ENCODE measurements at places on chromosomes 11 and 22.

- DNase-seq = no peak
Measured at GRCh38 chr11:119912229-119912628, 183.2 kb upstream of the NECTIN1 start.

GRCh38 chr11:32006799-32007388, 84.0 kb upstream of the RCN1 start:
- no peak for DNase-seq

GRCh38 chr11:60098508-60098907, 10.0 kb downstream of the MS4A2 start:
- no peak for DNase-seq

DNA sequence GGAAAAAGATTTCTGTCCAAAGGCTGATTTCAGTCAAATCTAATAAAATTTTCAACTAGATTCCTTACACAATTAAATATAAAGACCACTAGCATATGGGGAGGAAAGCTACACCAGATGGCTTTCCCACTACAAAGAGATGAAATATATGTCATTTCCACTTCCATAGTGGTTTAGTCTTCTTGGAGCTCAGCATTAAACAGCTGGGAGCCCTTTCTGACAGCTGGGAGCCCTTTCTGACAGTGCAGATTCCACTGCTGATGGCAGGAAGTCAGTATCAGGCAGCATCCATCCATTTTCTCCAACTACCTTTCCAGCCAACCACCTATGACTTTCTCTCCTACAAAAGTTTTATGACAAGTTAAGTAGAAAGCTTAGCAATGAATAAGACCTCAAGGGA, 177.9 kb downstream of the RRAS2 start:
- no peak for DNase-seq

DNA sequence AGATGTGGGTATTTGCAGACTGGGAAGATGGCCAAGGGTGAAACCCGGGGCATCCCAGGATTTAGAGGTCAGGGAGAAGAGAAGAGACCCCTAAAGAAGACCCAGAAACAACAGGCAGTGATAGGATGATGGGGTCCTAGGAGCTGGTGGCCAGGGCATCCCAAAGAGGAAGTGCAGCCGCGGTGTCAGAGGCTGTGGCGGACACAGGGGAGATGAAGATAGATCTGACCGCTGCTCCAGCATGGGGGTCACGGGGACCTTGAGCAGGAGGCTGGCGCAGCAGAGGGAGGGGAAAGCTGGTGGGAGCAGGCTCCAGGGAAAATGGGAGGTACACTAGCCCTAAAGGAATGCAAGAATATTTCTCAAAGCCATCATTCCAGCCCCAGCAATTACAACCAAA, 47.3 kb downstream of the CTTN start:
- DNase-seq = no peak

DNA sequence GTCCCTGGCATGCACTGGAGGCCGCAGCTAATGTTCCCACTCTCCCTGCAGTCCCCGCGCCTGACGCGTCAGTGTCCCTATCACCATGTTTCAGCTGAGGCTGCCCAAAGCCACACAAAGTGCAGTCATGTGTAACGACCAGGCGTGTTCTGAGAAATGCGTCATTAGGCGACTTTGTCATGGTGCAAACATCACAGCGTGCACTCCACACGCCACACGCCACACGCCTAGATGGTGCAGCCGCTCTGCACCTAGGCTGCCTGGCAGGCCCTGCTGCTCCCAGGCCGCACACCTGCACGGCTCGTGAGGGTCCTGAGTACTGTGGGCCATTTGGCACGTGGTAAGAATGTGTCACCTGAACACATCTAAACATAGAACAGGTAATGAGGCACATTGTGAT, 2.4 kb downstream of the CRELD2 start:
- no peak for DNase-seq

GRCh38 chr22:27105142-27106025, 448.0 kb downstream of the MIAT start:
- DNase-seq = no peak

- DNase-seq = no peak
Measured at GRCh38 chr11:94059065-94059464, 37.9 kb downstream of the HEPHL1 start.

DNA sequence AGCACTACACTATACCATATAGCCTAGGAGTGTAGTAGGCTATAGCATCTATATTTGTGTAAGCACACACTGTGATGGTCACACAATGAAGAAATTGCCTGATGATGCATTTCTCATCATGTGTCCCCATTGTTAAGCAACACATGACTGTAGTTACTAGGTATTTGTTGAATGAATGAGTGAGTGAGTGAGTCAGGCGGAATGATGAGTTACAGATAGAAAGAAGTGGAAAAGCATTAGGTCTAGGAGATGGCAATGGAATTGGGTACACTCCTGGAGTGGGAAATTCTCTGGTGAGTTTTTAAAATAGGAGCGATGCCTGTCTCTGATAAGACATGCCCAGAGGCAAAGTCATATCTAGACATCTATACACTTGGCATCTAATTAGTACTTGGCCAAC, 160.5 kb upstream of the TBCEL start:
- no peak for DNase-seq

DNA sequence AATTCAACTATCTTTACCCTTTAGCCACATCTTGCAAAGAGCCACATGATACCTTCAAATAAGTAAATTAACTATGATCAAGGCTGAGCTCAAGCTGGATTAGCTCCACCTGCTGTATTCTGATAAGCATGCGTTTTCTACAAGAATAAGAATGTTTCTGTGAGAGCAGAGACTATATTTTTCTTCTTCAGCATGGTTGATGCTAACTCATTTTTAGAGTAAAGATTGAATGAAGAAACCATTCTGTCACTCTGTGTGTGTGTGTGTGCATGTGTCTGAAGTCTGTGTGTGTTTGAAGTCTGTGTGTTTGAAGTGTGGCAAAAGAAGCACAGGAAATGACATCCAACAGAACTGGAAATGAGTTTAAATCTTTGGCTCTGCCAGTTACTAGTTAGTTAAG, 12.0 kb upstream of the LAYN start:
- no peak for DNase-seq

- no peak for DNase-seq
Measured at GRCh38 chr22:27387561-27387960, 414.0 kb downstream of the MN1 start.

DNA sequence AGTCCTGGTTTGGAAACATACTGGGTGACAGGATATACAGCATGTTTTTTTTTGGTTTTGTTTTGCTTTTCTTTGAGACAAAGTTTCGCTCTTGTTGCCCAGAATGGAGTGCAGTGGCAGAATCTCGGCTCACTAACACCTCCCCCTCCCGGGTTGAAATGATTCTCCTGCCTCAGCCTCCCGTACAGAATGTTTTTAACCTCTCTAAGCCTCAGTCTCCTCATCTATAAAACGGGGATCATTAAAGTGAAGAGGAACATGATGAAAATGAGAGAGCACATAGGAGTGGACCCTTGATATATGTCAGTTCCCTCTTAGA, 28.1 kb upstream of the SCARF2 start:
- no peak for DNase-seq

DNA sequence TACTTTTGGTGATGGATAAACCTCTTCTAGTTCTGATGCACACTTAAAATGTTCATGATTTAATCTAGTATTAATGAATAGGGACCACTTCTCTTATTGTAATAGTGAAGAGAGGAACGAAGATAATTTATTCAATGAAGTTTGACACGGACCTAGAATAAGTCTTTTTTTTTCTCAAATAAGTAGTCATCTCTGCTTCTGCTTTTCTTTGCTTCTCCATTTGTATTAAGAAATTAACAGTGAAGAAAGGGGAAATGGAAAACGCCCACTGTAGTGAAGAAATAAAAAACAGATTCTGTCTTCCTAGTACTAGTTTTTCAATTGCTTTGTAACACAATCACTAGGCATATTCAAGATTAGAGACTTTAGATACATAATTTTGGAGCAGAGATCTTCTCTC, 73.0 kb downstream of the CD44 start:
- DNase-seq = no peak

DNA sequence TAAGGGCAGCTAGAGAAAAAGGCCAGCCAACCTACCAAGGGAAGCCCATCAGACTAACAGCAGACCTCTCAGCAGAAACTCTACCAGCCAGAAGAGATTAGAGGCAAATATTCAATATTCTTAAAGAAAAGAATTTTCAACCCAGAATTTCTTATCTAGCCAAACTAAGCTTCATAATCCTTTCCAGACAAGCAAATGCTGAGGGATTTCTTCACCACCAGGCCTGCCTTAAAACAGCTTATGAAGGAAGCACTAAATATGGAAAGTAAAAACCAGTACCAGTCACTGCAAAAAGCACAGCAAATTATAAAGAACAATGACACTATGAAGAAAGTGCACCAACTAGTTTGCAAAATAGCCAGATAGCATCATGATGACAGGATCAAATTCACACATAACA, 30.6 kb upstream of the CASP12 start:
- no peak for DNase-seq

DNA sequence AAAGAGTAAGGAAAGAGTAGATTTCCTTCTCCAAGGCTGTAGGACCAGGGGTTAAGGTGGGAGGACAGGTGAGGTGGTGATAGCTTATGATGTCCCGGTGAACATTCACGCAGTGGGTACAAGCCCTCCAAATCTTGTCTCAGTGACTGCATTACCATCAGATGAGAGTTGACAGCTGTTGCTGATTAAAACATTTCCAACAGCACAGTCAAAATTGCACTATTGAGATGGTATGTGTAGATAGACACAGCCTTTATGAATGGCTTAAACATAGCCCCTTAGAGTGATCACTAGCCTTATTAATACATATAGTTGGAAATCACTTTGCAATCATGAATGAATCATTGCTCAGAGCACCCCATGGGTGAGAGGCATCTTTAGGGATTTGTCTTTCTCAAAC, 7.3 kb downstream of the NELL1 start:
- DNase-seq = no peak

DNA sequence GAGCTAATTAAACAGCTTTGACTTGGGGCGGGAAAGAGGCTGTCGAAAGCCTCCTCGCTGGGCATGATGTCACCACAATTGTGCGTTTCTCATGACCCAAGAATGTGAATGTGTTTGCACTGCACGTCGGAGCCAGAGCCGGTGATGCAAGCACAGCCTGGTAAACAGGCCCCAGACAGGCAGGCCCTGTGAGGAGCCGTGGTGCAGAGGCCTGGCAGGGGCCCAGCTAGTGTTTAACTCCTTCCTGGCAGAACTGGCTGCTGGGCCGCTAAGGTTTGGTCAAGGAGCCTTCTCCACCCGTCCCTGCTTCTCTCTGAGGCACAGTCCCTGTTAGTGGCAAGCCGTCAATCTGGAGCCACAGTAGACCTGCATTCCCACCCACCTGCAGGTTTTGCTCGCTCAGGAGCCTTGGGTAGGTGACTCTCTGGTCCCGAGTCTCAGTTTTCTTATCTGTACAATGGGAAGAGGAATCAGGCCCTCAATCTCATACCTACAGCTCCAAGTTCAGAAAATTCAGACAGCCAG, 25.4 kb upstream of the SMTN start:
- no peak for DNase-seq

DNA sequence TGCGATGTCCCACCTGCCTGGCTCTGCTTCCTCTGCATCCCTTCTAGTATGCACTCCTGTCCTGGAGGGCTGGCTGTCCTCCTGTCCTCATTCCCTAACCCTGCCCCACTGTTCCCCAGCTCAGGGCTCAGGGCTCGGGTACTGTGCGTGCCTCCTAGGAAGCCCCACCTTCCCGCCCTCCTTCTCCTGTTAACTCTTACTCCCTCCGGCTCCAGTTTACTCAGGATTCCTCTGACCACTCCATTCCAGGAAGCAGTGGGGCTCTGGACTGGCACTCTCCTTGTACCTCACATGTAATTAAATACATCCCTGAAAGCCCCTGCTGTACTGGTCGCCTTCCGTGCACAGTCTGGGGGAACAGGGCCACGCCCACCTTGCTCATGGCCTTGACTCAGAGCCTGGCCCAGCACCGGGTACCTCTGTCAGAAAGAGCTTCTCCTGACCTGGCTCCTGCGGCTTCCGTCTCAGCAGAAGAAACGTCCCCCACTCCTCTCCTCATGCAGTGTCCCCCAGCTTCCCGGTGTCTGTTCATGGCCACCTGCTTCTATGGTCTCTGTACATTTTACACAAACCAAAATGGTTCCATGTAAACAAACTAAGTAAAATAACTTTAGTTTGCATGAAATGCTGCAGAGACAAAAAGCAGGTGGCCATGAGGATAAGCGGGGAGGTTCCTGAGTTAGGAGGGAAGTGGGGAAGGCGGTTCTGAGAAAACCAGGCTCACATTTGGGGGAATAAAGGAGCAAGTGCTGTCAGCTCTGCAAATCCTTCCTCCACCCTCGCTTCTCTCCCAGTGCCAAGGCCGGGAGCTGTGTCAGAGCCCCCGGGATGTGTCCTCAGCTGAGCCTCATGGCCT, 445.9 kb downstream of the BRD1 start:
- DNase-seq = no peak

- no peak for DNase-seq
Measured at GRCh38 chr11:3859373-3859881, 4.0 kb downstream of the STIM1 start.

GRCh38 chr11:76151556-76152085, 54.7 kb downstream of the WNT11 start:
- DNase-seq = no peak

- no peak for DNase-seq
Measured at GRCh38 chr22:28237112-28237511, 318.1 kb upstream of the PITPNB start.

DNA sequence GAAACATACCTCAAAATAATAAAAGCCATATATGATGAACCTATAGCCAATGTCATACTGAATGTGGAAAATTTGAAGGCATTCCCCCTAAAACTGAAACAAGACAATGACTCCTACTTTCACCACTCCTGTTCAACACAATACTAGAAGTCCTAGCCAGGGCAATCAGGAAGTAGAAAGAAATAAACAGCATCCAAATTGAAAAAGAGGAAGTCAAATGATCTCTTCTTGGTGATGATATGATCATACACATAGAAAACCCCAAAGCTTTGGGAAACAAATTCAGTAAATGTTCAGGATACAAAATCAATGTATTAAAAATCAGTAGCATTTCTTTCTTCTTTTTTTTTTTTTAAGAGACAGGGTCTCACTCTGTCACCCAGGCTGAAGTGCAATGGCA, 109.9 kb downstream of the DLG2 start:
- DNase-seq = no peak

DNA sequence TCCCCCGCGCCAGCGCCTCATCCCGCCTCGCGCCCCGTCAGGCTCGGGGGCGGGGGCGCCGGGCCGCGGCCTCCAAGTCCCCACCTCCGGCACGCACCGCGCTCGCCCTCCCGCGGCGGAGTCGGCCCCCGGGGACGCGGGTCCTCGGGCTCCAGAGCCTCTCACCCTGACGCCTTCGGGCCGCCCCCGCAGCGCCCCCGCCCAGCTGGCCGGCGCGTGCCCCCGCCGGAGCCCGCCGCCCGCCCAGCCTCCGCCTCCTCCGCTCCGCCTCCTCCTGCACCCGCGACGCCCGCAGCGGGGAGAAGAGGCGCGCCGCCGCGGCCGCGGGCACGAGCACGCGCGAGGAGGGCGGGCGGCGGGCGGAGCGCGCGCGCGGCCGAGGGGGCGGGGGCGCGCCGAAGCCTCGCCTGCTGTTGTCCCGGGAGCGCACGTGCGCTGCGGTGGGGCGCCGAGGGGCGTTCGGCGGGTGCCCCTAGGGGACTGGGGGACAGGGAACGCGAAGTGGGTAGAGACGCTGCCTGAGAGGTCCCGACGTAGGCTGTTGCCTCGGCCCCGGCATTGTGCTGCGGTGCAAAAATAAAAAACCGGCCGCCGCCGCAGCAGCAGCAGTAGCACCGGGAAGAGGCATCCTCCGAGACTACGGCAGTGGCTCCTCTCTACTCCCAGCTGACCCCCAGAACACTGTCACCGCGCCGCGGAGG, 87.4 kb upstream of the ARHGAP32 start:
- peak; percentile 56 for DNase-seq

GRCh38 chr22:33180356-33180755, 122.2 kb upstream of the SYN3 start:
- DNase-seq = no peak
